Kidney capillary endothelial cell (primary cell): ENCODE measurements at places on chromosomes 5 and 9.
A peak's percentile ranks its signal among the peaks of the same experiment; 100 is the strongest.

GRCh38 chr5:68033961-68034571 is 181.5 kb upstream of the PIK3R1 start:
- DNase-seq = no peak

DNA sequence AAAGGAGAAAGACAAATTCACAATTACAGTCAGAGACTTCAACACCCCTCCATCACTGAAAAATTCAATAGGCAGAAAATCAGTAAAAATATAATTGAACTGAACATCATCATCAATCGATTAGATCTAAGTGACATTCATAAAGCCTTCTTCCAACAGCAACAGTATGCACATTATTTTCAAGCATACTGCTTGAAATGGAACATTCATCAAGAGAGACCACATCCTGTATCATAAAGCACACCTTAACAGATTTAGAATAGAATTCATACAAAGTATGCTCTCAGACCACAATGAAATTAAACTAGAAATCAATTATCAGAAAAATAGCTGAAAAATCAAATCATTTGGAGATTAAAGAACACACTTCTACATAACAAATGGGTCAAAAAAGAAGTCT is 39.1 kb downstream of the ERMP1 start:
- no peak for DNase-seq

DNA sequence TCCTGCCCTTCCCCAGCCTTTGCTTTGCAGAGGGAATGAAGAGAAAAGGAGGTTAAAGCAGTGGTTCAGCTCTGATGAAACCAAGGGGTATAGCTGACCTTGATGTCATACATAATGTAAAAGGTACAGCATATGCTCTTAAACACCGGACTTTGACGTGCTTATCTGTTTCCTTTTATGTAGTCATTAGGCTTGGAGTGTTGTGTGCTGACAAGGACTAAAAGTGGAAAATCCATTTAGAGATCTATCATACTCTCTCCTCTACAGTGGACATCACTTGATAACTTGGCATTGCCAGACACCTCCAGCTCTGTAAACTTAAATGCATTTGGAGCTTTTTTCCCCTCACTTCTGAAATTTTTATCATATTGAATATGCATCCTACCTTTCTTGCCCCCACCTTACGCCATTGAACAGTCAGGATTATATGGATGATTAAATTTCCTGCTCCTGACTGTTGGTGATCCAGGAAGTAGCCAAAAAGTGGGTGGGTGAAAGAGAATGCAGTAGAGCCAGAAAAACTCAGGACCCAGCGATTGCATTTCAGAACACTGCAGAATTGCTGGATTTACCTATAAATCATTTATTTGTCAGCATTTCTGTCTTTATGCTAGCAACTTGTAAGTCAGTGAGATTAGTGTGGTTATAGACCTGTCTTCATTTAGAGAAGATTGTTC is 4.1 kb downstream of the TNFAIP8 start:
- no peak for DNase-seq

DNA sequence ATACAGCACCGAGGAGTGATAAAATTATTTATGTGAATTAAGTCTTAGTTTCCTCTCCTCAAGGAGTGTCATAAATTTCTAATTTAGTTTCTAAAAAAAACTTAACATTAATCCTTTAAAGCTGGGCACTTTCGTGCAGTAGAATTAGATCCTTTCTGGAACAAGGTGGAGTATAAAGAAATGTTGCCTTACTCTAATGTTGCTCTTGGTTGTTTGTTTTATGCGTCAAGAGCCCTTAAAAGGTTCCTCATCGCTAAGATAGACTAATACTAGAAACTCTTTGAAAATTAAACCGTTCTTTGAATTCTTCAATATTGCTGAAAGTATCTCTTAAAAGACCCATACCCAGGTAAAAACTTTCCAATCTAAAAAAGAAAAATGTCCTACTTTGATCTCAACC is 83.6 kb upstream of the PLPP1 start:
- DNase-seq = no peak

- DNase-seq = peak; percentile 56
These were observed at the start of gene FAM78A for GRCh38 chr9:131276094-131276888. Gene FAM78A (minus strand): TSS chr9:131276510. CDS start chr9:131276179, 331 bp downstream.

DNA sequence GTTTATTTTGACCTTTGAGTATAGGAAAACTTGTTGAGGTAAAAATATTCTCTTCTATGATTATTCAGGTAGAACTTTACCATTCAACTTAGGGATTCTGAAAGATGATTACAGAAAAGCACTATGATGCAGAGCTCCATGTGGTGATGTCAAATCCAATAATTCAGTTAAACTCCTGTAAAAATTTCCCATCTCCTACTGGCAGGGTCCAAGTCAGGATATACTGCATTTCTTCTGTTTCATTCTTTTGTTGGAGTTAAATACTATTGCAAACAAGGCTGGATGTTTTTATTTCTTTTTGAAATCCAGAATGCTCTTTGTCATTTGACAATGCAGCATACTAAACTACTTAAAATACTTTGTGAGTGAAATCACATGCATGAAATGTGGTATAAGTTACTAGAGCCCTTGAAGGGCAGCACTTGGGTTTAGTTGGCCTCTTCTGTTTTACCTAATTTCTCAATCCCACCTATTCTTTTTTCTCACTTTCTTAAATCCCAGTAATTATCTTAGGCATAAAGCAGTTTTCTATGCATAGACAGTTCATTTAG is 204.5 kb downstream of the FBXL7 start:
- DNase-seq = no peak

DNA sequence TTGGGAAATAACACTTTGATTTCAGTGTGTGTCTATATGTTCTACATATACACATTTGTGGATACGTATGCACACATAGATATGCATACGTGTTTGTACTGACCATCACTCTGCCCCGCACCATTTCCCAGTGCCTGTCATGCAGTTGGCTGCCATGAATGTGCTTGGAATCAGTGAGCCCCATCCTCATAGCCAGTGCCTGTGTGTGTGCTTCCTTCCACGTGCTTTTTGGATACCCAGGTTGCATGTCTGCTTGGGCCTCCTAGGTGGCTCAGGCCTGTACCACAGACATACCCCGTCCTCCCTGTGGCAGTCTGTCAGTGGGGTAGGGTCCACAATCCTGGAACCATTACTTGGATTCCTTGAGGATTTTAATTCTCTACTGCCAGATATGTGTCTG is 243.6 kb downstream of the FANCC start:
- DNase-seq = no peak

GRCh38 chr5:68027519-68027918 is 188.0 kb upstream of the PIK3R1 start:
- peak; percentile 5 for DNase-seq

DNA sequence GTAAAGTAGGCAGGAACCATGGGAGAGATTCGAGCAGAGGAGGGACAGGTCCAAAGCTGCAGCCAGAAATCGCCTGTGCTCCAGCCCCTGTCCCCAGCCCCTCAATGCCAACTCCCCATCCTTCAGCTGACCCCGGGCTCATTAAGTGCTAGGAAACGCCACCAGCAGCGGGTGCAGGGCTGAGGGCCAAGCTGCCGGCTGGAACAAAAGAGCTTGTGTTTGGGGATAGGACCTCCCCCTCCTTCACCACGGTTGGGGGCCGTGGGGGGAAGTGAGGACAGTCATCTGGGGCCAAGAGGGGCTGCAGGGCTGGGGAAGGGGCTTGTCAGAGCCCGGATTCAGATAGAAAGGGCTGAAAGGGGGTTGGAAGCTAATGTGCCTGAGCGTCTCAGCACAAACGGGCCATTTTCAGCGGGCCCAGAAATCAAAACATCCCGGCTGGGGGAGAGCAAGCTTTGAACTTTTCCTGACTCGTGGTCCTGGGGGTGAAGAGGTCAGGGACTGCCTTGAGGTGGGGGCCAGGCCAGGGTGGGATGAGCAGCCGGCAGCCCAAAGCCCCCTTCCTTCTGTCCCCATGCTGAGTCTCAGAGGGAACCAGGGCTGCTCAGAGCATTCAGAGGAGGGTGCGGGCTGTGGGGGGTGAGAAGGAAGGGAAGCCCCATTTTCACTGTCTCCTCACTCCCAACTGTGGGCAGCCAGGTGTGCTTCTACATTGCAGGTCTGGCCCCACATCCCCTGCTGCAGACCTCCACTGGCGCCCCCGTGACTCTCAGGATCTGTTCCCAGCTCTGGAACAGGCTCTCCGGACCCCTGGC is 69.4 kb upstream of the DAB2IP start:
- no peak for DNase-seq
